ENCODE measurements at places on chromosomes 11 and 22.

GRCh38 chr11:78808923-78809322 lies 234.3 kb upstream of the NARS2 start:
- DNase-seq: no peak

- DNase-seq: no peak
Observed at GRCh38 chr11:30710221-30710620, 124.1 kb upstream of the MPPED2 start.

GRCh38 chr22:19174106-19175025 lies 4.2 kb downstream of the SLC25A1 start:
- DNase-seq: no peak

- no peak for DNase-seq
Observed at GRCh38 chr22:36369922-36370791, 17.6 kb downstream of the MYH9 start.

GRCh38 chr11:1157341-1157644 lies 460 bp upstream of the MUC5AC start:
- peak; percentile 18 for DNase-seq

DNA sequence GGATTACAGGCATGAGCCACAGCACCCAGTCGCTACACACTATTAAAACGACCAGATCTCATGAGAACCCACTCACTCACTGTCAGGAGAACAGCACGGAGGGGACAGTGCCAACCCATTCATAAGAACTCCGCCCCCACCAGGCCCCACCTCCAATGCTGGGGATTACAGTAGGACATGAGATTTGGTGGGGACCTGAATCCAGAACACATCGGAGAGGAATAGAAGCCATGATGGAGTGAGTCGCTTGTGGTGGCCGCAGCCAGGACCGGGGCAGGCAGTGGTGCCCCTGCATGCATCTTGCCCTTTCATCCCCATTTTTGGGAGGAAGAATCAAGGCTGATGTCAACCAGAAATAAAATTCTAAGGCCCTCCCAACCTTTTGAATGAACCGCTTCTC lies 8.7 kb downstream of the NADSYN1 start:
- no peak for DNase-seq

DNA sequence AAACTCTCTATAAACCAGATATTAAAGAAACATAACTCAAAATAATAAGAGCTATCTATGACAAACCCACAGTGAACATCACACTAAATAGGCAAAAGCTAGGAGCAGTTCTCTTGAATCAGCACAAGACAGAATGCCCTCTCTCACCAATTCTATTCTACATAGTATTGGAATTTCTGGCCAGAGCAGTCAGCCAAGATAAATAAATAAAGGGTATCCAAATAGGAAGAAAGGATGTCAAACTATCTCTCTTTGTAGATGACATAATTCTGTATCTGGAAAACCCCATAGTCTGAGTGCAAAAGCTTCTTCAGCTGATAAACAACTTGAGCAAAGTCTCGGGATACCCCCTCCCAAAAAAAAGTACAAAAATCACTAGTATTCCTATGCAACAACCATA lies 359.8 kb downstream of the LRRC4C start:
- no peak for DNase-seq

DNA sequence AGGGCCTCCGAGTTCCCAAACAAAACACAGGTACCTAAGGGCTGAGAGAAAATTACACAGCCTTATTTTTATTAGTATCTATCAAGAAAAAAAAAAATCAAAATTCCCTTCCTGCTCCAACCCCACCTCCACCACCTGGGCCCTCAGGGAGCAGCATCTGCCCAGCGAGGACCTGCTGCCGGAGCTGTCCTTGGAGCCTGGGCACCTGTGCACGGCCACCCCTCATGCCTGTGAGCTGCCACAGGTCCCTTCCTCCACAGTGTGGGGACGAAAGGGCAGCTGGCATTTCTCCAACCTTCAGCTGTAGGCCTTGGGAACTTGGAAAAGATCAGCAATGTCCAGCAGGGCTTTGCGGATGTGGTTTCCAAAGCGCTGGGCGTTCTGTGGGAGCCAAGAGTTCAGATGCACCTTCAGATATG lies 6.3 kb upstream of the SYCE3 start:
- DNase-seq: no peak

DNA sequence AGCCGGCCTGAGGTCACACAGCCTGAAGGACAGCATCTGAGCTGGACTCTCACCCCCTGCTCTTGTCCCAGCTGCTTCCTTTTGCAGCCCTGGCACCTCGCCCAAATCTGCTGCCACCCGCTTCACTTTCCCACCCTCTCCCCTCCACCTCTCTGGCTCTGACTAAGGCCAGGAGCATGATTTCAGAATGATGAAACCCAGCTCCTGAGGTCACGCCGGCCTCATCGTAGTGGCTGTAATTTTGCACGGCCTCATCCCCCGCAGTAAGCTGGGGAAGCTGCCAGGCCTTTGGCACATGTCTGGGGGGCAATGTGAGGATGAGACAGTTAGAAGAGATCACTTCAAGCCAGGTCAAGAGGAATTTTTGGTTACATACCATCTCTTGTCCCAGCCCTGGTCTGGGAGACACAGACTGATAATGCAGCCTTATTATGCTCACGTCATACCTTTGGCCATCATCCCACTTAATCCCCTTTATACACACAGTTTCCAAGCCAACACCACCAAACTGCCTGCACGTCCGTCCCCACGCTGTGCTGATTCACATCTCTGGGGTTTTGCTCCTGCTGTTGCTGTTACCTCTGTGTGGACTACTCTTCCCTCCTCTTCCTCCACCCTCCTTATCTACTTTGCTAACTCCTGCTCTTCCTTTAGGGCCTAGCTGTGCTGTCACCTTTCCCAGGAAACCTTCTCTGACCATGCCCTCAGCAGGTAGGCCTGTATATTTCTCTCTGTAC lies 58.1 kb downstream of the CHRDL2 start:
- peak; percentile 3 for DNase-seq

DNA sequence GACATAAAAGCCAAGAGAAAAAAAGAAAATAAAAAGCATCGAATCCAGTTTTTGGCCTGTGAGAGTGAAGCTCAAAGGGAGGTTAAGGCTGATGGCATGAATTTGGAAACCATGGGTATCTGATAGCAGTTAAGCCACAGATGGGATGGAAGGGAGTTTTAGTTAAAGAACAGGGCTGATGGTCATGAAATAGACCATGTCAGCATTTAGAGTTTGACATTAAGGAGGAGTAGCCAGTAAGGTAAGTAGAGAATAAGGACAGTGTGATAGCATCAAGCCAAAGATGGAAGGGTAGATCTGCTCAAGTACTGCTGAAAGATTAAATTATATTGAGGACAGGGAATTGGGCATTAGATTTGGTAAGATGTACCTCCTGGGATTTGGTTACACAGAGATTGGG lies 826.5 kb downstream of the NTM start:
- no peak for DNase-seq

GRCh38 chr11:15616130-15617105 lies 501.7 kb downstream of the INSC start:
- DNase-seq: no peak

GRCh38 chr22:30882974-30883533 lies 85.5 kb downstream of the MORC2 start:
- no peak for DNase-seq

- no peak for DNase-seq
Observed at GRCh38 chr11:132101881-132102280, 731.5 kb downstream of the NTM start.

DNA sequence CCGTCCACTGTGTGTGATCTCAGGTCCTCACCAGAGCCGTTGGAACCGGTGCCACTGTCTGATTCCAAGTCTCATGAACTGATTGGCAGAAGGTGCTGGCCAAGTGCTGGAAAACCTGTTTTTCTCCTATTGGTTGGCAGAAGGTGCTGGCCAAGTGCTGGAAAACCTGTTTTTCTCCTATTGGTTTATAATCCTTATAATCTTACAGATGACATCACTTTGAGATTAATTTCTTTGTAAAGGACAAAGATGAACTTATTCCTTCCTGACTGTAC lies 1106.3 kb downstream of the BRD1 start:
- DNase-seq: no peak

GRCh38 chr11:28834877-28835276 lies 726.7 kb downstream of the METTL15 start:
- DNase-seq: no peak

- no peak for DNase-seq
Observed at GRCh38 chr11:134731213-134731961, 319.3 kb upstream of the B3GAT1 start.

DNA sequence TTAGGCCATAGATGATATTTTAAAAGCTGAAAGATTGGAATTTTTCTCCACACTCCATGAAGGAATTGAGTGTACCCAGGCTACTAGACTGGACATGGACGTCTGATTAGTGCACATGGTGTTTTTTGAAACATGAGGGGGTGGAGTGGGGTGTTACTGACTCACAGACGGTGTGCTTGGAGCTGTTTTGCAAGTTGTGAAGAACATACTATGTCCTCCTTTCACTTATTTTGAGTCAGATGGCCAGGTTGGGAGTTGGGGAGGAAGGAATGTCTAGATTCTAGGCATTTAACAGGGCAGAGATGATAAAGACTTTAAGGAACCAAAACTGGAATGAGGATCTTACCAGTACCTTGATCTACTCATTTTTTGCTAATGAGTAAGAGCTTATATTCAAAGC lies 158.1 kb upstream of the MTNR1B start:
- DNase-seq: no peak

GRCh38 chr22:33923660-33924246 lies 3.5 kb upstream of the LARGE1 start:
- peak; percentile 69 for DNase-seq

DNA sequence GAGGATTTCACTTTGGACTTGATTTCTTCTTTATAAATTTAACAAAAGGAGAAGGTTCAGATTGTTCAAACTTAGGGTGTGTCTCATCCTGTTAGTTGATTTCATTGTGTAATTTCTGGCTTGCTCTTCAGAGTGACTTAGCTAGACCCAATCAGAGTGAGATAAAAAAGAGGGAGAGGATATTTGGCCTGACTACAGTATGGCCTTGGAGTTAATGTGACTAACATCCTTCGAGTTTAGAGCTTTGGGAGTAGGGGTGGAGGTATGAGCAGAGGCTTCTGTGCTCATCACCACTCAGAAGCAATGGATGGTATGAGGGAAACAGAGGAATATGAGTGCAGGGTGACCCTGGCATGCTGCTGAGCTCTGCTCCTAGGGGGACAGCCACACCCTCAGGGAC lies 114.2 kb downstream of the ME3 start:
- DNase-seq: no peak

GRCh38 chr11:72815110-72815618 lies 953 bp downstream of the ATG16L2 start:
- no peak for DNase-seq

DNA sequence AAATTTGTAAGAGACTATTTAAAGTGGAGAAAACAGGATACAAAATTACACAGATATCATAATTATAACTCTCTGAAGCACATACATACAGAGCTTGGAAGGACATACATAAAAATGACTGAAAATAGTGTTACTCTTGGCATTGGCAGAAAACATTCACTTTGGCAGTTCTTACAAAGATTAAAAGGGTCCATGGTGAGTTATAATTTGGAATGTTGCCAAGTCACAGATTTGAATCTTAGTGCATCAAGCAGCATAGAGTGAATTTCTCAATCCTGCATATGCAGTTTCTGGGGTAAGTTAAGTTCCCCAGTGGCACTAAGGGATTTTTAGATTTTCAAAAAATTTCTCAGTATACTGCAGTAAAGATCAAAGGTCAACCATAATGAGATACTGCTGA lies 115.9 kb downstream of the CCDC81 start:
- DNase-seq: no peak

GRCh38 chr11:94130298-94131046 lies 1.8 kb downstream of the PANX1 start:
- DNase-seq: no peak

- DNase-seq: peak; percentile 78
Observed at GRCh38 chr11:43579171-43579918, 101.2 kb upstream of the HSD17B12 start.

DNA sequence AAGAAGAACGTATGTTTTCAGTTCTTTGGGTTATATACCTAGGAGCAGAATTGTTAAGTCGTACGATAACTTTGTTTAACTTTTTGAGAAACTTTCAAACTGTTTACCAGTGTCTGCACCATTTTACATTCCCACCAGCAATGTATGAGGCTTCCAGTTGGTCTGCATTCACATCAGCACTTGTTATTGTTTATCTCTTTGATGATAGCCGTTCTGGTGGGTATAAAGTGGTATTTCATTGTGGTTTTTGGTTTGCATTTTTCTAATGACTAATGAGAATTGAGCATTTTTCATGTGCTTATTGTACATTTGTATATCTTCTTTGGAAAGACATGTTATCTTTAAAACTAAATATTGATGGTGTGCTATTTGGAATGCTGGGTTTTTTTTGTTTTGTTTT lies 59.8 kb downstream of the KDM2A start:
- DNase-seq: no peak

DNA sequence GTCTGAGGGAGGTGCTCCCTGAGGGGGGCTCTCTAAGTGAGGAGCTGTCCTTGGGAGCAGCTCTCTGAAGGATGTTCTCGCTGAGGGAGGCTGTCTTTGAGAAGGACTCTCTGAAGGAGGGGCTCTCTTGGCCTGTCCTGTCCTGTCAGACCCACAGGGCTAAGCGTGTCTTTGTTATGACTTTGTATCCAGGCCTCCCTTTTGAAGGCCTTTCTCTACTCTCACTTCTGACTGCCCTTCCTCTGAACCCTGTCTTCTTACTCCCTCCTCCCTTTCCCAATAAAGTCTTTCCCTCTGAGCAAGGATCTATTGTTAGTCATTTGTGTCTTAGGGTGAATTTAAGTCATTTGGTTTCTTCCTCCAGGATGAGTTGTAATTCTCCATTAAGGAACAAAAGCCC lies 330.1 kb upstream of the PLET1 start:
- no peak for DNase-seq

DNA sequence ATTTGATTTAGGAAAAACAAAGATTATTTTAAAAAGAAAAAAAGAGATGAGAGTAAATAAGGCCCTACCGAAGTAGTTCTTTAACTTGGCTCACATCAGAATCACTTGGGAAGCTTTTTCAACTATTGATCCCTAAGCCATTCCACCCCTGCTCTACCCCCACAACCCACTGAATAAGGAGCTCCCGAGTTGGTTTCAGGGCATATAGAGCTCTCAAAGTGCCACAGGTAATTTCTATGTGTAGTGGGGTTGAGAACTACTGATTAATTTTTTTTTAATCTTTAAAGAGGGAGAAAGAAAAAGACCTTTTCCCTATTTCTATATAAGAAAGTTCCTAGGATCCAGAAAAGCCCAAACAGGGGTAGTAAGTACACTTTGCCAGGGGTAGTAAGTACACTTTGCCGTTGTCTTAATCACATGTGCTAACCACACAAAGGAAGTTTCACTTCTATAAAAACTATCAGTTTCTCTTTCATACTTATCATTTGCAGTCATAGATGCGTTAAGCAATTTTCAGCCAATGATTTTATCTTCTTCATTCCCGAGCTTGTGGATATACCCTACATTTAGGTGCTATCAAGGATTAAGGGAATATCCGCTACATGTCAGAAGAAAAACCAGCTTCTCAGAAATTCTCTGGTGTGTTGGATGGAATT lies 108.4 kb upstream of the ZC3H12C start:
- DNase-seq: peak; percentile 48

- DNase-seq: peak; percentile 94
Observed at GRCh38 chr11:46361283-46362155, 14.3 kb downstream of the DGKZ start.

GRCh38 chr11:121429556-121429955 lies 22.6 kb upstream of the SORL1 start:
- no peak for DNase-seq

- DNase-seq: no peak
Observed at GRCh38 chr11:95925011-95925410, 1.1 kb upstream of the MTMR2 start.

- DNase-seq: no peak
Observed at GRCh38 chr11:106281455-106282173, 204.2 kb downstream of the AASDHPPT start.

All from GM20000 (cell line).